Activated CD8-positive, alpha-beta T cell treated with anti-CD3 and anti-CD28 coated beads, Interleukin-2, amount 10 ng/mL, durations not matched to agents 7 days and 5 days (primary cell): ENCODE measurements at places on chromosomes 11 and 22. TPM values are rescaled to one million over a fixed set of nuclear protein-coding genes. Genes with fewer than 3 reads are reported as not detected.

Gene RIBC2
- 13.5 TPM for total RNA-seq

Gene OSBPL5
- 11.0 TPM for total RNA-seq

Gene SCGB1C1
- not detected for total RNA-seq

Gene ANKK1
- total RNA-seq = not detected

Gene PRR5L
- total RNA-seq = 3.4 TPM

Gene ZNF214
- total RNA-seq = not detected

Gene MS4A6E
- total RNA-seq = not detected

Gene SLC22A12
- total RNA-seq = not detected

GRCh38 chr11:78907636-78908035, 333.0 kb upstream of the NARS2 start:
- DNase-seq = no peak

DNA sequence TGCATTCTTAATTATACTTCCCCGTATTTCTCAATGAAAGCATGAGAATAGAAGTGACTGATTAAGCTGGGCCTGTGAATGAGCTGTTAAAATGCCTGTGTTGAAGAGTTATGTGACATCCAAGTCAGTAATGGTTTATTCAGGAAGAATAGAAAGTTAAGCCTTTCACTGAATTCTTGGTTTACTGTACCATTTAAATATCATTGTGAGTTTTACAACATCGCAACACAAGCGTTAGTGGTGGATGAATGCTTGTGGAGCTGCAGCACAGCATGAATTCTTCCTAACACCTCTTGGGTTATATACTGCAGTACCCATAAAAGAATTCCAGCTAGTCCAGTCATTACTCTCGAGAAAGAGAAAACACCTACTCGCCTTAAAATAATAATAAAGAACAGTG, 257.8 kb downstream of the JRKL start:
- DNase-seq = no peak

- DNase-seq = no peak
Measured at GRCh38 chr22:25148149-25148691, 51.4 kb upstream of the CRYBB3 start.

GRCh38 chr22:19120829-19121630, 1.2 kb downstream of the DGCR2 start:
- no peak for DNase-seq

GRCh38 chr22:44793106-44793505, 40.7 kb downstream of the ARHGAP8 start:
- no peak for DNase-seq

- DNase-seq = no peak
Measured at GRCh38 chr11:126134461-126135155, 71.9 kb upstream of the CDON start.

- no peak for DNase-seq
Measured at GRCh38 chr11:114386545-114386944, 13.8 kb downstream of the C11orf71 start.
